ENCODE measurements at places on chromosomes 7 and 10.

DNA sequence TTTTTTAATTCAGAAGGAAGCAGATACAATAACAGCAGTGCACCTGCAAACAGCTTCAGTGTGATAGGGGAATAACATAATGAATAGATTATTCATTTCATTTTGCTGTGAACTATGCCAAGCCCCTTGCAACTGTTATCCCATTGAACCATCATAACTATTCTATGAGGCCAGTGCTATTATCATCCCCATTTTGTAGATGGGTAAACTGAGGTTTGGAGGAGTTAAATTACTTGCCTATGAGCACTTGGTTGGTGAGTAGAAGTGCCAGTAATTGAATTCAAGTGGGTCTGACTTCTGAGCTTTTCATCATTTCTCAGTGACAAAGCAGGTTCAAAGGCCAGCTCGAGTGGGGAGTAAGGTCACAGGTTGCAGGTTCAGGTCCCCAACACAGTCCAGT, 16.8 kb upstream of the XPNPEP1 start:
- no peak for DNase-seq

- no peak for DNase-seq
Measured at GRCh38 chr7:53068673-53069072, 33.2 kb downstream of the POM121L12 start.

DNA sequence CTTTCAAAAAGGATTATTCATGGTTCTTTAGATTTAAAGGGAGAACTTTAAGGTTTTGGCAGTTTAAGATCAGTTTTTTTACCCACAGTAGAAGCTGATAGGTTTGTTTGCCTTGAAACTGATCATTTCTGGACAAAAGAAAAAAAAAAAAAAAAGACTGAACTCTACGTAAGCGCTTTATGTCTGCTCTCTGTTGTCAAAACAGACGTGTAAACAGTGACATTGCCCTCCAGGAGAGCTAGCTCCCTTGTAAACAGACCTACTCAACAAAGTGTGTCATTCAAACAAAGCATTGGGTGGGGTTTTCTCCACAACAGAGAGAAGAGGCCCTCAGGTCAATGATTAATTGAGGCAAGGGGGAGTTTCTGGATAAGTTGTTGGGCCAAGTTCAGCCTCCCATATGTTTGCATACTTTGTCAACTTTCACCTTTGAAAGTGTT, 568.1 kb upstream of the LRRN3 start:
- DNase-seq: peak; percentile 26

DNA sequence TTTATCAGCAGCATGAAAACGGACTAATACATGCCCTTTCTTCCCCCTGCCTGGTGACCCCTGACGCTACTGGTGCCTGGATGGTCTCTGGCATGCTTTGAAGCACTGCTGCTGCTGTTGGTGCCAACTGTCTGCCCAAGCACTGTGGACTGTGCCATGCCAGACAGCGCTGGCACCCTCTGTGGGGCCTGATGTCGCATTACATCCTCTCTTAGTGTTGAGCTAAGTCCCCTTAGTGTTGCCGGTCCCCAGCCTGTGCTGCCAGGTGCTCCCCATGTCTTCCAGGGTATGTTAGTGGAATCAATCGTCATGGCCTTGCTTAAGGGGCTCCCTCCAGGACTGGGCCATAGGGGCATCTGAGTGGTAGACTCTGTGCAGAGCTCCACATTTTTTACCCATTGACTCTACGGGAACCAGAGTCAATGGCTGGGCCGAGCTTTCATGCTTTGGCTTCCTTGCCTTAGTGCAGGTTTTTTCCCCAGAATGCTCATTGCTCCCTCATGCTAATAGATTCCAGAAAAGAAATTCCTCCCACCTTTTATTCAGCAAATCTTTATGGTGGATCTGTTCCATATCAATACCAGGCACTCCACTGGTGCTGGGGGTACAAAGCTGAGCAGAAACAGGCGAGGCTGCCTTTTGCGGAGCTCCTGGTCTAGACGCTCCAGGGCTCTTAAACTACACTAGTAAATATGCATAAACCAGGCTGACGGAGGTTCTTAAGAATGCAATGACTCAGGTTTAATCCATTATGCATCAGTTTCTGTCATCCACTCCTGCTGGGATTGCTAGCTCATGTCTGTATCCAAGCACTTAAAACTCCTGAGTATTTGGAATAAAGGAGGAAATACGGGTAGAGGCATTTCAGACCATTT, 21.8 kb upstream of the MRC1 start:
- DNase-seq: no peak

- no peak for DNase-seq
Measured at GRCh38 chr10:119007211-119007574, 22.3 kb upstream of the NANOS1 start.

- no peak for DNase-seq
Measured at GRCh38 chr7:98760201-98760651, 109.6 kb downstream of the TMEM130 start.

GRCh38 chr7:22872096-22872807, 49.6 kb upstream of the TOMM7 start:
- DNase-seq: no peak

DNA sequence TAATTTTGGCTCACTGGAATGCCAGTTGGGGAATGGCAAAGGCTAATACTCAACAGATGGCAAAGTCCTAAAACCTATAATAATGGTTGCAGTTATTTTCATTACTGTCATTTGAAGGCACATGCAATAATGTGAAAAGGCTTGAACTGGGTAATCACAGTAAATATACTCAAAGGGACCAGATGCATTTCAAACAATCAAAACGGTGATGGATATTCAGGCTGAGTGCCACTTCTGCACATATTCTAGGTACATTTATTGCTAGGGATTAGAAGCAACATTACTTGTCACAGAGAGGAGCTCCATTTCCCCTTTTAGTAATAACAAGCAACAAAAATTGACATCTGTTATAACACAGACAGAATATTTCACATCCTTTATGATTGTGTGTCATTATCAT, 171.8 kb downstream of the NXPH1 start:
- no peak for DNase-seq

DNA sequence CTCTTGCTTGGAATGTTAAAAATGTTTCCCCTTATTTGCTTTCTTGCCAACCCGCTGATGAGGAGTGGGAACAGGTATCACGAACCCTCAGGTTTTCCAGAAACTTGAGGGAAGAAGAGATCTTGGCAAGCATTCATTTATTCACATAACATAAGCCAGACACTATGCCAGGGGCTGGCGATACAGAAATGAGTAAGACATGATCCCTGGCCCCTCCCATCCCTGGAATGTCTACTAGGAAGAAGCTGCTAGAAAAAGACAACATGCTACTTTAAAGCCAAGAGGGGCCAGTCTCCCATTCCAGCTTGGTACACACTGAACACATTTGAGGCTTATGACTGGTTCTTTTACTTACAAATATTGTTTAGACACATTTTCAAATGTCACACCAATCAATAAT, 26.4 kb downstream of the SLC35B4 start:
- DNase-seq: no peak

DNA sequence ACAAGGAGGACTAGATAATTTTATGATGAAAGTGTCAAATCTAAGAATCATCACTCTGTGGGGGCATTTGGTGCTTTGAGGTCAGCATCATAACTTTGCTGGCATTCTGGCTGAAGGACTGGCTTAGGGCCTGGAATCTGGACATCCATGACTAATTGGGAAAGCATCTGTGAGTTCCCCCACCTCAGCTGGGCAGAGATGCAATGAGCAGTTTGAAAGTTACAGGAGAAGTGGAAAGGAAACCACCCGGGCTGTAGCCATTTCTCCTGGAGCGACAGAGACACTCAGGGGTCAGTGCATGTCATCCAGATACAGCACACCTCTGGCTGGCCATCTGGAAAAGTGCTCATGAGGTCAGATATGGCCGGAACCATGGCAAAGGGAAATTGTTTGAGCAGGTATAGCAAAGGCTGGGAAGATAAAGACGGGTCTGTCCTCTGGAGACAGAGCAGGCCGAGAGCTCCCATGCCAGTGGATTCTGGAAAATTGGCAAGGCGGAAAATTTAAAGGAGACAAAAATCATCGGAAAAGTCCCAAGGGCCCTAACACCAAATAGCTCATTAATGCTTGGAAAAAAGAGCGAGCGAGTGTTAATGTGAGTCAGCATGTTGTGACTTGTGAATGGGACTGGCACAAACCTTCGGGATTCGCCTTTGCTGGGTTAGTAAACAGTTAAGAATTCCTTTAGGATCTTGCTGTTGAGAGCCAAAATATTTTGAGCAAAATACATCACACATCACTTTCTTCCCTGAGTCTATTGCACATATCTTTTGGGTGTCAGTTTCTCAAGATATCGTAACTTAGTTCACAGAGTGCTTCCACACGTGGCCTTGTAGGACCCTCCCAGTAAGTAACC, 188.4 kb upstream of the AGK start:
- DNase-seq: no peak

DNA sequence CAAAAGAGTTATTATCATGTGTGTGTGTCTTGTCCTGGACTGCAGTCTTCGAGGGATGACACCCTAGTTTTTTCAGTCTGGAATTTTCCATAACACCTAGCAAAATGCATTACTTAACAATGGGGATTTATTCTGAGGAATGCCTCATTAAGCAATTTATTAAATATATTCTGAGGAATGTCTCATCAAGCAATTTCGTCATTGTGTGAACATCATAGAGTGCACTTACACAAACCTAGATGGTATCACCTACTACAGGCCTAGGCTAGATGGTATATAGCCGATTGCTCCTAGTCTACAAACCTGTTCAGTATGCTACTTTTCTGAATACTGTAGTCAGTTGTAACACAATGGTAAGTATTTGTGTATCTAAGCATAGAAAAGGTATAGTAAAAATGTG, 1.1 kb upstream of the STEAP4 start:
- no peak for DNase-seq

DNA sequence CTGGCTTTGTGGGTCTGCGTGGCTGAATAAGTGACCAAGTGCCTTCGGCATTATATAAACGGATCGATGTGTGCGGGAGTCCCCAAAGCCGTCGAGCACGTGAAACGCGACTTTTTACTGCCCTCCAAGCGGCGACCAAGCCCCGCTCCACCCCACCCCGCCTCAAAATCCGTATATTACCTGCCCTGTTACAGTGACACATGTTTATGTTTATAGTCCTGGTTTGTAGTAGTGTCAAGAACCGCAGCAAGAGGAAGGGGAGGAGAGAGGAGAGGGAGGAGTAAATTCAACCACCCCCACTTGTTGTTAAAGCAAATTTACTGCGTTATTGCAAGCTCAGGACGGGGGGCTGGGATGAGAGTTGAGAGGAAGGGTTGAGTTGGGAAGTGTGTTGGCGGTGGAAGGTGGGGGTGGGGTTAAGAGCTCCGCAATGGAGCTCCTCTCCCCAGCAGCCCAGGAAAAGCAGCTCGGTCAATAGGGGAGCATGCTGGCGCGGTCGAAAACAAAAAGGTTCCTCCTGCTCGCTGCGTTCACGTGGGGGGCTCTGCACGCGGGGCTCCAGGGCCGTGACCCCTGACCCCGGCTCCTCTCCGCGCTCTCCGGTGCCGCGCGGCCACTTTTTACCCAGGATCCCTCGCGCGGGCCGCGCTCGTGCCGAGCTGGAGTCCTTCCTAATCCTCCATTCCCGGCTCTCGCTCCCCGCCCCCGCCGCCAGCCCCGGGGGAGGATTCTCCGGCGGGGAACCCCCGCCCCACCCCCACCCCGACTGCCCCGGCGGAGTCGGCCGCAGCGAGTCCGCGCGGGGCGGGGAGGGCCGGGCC, at the start of gene SKIDA1:
SKIDA1 (minus strand) TSS at position 316 of the 821 bp plus-strand sequence. CDS start 7,860 bp downstream, outside the sequence.
- DNase-seq: peak; percentile 92

Measured in NCI-H1092 (cell line).